T-helper 9 cell (primary cell): ENCODE measurements at places on chromosomes 7 and 10.

DNA sequence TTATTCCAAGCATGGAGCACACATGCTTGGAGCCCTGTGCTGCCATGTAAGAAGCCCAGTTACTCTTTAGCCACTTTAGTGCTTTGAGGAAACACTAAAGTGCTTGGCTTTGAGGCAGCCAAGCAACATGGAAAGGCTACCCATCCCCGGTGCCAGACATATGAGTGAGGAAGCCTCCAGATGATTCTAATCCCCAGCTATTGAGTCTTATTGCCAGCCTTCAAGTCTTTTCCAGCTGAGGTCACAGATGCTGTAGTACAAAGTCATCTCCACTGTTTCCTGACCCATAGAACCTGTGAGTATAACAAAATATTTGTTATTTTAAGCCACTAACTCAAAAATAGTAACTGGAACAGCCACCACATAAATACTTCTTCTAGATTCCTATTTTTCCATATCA lies 91.4 kb upstream of the CYP26C1 start:
- DNase-seq, result no peak

DNA sequence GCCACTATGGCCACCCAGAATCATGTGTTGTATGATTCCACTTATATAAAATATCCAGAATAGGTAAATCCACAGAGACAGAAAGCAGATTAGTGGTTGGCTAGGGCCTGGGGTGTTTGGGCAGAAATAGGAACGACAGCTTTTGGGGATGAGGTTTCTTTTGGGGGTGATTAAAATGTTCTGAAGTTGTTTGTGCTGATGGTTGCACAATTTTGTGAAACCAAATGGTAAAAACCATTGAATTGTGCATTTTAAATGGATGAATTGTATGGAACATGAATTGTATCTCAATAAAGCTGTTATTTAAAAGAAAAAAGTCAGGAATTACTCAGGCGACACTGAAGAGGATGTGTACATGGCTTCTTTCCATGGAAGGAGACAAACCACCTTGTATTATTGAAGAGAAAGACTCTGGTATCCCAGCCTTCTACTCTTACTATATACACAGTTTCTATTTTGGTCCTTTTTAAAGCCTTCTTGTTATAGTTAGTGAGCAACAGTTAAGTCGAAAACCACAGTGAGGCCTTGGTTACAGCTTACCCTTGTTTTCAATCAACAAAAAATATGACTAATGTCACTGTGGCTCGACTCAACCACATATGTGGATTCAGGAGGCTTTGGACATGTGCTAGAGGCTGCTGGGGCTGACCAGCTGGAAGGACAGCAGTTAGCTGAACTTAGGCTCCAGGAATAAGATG lies 57.1 kb upstream of the KMT2E start:
- DNase-seq, result no peak

DNA sequence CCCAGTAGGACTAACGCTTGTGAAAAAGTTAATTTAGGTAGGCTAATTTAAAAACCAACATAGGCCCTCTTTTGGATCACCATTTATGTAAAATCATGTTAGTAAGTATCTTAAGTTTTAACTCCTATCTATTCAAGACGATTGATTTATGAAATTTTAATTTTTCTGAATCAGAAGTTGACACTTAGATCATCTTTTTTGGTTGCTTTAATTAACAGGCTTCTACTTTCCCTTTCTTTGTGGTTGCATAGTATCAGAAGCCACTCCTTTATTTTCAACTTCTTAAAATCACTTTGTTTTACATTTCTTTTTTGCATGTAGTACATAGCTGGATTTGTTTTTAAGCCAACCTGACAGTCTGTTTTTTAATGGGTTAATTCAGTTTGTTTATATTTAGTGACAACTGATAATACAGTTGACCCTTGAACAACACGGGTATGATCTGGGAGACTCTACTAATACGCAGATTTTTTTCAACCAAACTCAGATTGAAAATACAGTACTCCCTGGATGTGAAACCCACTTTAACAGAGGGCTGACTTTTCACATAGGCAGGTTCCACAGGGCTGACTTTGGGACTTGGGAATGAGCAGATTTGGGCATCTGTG lies 69.7 kb upstream of the SYPL1 start:
- DNase-seq, result no peak

DNA sequence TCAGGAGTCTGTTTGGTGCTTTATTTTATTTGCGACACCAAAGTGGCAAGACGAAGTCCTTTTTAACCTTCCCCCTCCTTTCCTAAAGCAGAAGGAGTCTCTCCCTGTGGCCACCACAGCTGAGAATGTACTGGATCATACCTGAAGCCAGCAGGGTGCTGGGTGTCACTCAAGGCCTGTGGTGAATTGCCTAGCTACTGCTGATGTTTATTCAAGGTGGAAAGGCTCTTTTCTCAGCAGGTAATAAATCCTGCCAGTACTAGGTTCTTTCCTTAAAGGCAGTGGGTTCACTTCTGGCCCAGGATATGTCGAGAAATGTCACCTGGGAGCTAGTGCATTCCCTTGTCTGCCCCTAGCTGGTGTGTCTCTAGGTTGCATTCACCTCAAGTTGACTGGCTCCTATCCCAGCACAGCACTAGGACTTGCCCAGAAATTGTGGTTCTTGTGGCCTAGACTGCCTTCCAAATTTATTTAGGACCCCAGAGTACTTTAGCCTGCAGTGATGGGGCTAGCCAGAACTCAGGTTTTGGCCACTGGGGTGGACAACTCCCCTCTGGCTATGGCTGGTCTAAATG lies 60.8 kb upstream of the FAM3C start:
- DNase-seq, result no peak

DNA sequence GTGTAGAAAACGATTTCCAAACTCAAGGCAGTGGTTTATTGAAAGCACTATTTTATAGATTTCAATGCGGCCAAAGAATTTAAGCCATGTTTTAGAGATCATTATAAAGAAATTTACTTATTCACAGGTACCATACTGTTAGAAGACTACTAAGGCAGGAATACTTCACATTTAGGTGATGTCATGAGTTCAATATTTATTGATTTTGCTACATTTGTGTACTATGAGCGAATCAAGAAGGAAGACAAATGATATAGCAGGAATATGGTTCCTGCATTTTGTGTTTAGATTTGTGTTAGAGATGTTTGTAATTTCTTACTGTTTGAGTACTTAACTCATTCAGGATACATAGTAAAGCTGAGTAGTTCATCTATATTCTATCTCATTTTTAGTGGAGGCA lies 1.7 kb upstream of the FBXW4 start:
- DNase-seq, result no peak

DNA sequence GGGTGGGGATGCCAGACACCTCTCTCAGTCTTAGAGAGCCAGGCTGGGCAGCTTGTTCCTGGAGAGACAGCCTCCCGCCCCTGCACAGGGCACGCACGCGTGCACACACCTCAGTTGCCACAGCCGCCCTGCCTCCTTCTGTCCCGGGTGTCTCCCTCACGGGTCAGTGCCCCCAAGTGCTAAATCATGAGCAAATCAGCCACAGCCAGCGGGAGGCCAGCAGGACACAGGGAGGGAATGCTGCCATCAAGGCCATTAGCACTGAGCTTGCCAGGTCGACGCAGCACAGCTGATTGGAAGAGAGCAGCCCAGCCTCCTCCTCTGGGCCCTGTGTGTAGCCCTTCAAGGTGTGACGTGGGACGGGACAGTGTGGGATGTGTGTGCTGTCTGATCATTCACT lies 130.4 kb downstream of the CDH23 start:
- DNase-seq, result no peak

- DNase-seq, result no peak
These were observed 28.9 kb upstream of the EZH2 start for GRCh38 chr7:148912758-148913541.

DNA sequence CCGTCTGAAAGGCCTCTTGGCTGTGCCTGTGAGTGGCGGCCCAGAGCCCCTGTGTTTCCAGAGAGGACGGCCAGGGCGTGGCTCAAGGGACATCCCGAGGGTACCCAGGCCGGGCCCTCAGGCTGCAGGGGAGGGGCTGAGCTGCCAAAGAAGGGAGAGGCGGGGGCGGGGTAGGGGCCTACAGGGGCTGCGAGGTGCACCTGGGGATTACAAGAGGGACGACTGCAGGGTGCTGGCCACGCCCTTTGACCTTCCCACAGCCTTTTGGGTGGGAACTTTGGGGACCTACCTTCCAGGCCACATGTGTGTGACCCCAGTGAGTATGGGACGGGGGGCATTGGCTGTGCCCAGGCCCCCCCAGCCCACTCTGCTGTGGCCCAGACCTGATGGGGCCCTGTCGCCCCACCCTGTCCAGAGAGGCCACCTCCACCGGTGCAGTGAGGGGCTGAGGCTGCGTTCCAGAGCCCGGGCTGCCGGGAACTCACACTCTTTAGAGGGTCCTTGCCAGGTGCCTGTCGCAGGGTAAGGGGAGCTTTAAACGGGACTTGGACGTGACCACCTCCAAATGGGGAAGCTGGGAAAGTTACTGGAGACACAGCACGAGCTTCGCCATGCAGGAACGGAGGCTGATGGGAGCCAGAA lies 19.0 kb upstream of the NKX6-2 start:
- DNase-seq, result no peak

DNA sequence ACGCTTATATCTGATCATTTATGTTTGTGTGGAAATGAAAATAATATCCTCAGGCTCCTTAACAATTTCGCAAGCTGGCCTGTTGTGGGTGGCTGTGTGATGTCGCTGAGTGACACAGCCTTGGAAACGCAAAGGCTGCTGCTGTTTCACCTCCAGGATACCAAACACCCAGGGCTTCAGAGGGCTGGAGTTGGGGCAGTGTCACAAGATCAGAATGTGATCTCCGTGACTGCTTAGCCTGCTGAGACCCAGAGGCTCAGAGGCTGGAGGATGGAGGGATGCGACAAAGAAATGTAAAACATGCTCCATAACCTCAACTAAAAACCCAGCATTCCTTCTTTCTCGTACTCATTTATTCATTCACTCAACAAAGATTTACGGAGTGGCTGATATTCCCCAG lies 37.2 kb upstream of the BMPER start:
- DNase-seq, result no peak

DNA sequence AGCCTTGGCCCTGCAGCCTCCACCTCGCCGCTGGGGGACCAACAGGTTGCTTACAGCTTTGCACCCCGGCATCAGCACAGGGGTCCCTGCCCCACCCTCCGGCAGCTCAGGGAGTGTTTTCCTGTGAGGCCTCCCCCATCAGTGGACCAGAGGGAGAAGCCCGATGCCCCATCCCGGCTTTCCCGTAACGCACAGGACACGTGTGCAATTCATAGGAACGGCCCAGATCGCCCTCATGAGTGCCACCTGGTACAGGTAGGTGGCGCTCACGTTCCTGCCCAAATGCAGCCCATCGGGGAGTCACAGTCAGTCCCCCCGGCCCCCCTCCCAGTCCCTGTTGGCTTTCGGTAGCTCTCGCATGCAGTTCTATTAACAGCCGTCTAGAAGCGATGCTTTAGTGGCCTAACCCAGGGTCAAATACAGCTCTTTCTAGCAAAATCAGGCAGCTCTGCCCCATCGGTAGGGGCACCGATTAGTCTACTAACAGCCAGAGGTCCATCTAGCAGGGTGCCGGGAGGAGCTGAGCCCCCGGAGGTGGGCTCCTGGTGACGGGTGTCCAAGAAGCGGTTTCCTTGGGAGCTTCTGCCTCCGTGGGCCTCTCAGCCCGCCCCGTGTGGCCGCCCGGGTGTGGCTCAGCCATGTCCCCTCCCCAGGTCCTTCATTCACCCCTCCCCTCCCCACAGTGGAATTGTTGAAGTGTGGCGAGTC lies 48.4 kb upstream of the GTF2IRD1 start:
- DNase-seq, result no peak
